Stimulated activated CD8-positive, alpha-beta memory T cell treated with anti-CD3 and anti-CD28 coated beads, Interleukin-7, amount 100 ng/mL, for 1 hour (primary cell): ENCODE measurements at places on chromosomes 4 and X.

DNA sequence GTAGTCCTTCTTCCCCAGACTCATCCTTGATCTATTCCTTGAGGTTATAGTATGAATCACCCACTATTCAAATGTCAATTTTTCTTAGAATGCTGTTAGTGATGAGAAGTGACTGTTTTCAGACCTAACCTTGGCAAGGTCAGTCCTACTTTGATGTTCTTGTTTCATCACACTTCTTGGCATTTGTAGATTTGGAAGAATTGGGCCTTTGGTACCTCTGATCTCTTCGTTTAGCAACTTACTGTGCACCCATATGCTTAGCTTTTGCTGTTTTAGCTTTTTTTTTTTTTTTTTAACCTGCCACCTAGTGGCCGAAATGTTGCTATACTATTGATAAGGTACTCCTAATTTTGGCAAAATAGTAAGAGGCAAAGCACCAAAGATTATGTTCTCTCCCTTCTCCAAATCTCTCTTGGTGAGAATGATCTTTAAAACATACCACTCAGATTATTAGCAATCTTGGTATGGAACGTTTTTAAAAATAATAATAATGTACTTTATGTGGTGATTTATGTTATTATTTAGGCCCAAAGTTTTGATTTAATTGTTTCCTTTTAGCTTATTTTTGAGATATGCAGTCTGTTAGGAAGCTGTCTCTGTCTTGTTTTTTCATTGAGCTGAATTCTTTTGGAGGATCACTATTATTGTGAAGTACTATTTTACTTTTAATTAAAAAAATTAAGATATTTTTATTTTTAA lies 16.6 kb downstream of the DCK start:
- DNase-seq, result no peak

GRCh38 chr4:138202686-138203085 lies 39.5 kb downstream of the SLC7A11 start:
- no peak for DNase-seq

DNA sequence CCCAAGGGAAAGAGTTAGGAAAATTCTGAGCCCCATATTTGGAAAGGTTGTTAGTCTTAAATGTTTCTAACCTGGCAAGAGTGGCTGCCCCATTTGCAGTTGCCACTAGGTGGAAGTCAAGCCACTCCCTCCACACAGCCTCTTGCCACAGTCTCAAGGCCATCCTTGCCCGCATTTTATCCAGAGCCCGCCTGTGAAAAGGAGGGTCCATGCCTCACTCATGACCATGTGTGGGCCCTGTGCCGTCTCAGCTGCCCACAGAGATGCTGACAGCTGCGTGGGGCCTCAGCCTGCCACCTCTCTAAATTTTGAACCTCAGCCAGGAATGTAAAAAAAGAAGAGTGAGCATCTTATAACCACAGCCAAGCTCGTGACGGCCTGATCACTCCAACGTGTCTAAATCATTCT lies 201.5 kb upstream of the FAM241A start:
- DNase-seq, result no peak

GRCh38 chr4:126752702-126753101 lies 880.1 kb upstream of the INTU start:
- no peak for DNase-seq

DNA sequence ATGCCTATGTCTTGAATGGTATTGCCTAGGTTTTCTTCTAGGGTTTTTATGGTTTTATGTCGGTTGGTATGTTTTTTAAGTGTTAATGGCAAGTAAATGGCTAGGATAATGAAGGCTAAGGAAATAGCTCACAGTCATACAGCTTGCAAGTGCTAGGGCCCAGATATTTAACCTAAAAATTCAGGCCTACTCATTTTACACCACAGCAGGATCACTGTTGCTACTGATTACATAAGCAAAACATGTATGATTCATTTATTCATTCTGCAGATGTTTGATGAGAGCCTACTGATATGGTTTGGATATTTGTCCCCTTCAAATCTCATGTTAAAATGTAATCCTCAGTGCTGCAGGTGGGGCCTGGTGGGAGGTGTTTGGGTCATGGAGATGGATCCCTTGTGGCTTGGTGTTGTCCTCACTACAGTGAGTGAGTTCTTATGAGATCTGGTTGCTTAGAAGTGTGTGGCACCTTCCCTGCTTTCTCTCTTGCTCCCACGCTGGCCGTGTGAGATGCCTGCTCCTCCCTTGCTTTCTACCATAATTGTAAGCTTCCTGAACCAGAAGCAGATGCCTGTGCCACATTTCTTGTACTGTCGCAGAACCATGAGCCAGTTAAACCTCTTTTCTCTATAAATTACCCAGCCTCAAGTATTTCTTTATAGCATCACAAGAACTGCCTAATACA lies 175.5 kb downstream of the MAPK10 start:
- DNase-seq, result no peak

- no peak for DNase-seq
These were observed 73.7 kb upstream of the ACSL1 start for GRCh38 chr4:184899261-184900134.

- DNase-seq, result no peak
These were observed 70.7 kb upstream of the RPS6KA6 start for GRCh38 chrX:84258708-84259107.

- DNase-seq, result no peak
These were observed 22.9 kb downstream of the TMEM187 start for GRCh38 chrX:153995504-153995903.

- DNase-seq, result no peak
These were observed 102.9 kb downstream of the TSPAN7 start for GRCh38 chrX:38664285-38664684.

DNA sequence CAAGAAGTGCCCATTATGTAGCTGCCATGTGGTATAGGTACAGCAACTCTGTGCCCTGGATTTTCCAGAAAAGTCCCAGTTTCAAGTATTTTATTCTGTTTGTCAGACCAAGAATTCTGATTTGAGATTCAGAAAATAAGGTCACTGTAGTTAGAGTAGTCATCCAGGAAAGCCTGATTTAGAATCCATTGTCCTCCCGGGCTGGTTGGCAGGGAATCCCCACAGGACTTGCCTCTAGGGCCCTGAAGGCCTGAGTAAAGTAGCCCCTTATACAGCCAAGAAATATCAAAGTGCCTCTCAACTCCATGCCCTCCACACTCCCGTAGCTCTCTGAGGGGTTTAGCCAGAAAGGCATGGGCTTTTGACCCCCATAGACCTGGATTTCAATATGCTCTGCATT lies 36.3 kb downstream of the RTL5 start:
- DNase-seq, result no peak

GRCh38 chr4:8191136-8191747 lies 7.8 kb upstream of the SH3TC1 start:
- DNase-seq, result no peak

- DNase-seq, result no peak
These were observed 42.7 kb downstream of the METAP1 start for GRCh38 chr4:99038213-99038612.

DNA sequence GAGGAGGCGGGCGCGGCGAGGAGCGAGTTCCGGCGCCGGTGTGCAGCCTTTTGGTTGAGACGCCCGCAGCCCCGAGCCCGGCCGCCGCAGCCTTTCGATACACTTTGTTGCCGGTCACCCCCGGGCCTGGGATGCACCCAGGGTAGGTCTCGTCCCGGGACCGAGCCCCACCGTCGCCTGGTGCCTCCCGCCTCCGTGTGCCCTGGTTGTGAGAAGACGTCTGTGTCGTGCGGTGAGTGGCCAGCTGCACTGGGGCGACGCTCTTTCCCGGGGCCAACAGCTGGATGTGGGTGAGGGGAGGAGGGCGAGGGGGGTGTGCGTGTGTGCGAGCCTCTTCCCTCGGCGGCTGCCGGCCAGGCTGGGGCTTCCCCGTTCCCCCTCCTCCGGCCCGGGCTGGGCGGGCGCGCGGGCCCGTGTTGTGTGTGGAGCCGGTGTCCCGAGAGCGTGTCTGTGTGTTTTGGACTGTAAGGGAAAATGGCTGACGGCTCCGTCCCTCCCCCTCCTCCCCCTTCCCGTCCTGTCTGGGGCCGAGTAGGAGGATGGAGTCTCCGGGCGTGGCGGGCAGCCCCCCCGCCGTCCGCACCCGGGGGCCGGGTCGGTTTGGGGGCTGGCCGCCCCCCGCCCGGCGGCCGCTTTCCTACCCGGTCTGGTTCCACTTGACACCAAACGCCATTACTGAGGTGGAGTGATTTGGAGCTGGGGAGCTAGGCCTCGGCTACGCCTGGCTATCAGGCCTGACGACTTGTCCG lies 807 bp downstream of the USP9X start:
- peak; percentile 6 for DNase-seq

GRCh38 chr4:30868111-30868895 lies 148.1 kb downstream of the PCDH7 start:
- DNase-seq, result no peak

- DNase-seq, result no peak
These were observed 86.1 kb downstream of the FMR1NB start for GRCh38 chrX:148067285-148067684.

DNA sequence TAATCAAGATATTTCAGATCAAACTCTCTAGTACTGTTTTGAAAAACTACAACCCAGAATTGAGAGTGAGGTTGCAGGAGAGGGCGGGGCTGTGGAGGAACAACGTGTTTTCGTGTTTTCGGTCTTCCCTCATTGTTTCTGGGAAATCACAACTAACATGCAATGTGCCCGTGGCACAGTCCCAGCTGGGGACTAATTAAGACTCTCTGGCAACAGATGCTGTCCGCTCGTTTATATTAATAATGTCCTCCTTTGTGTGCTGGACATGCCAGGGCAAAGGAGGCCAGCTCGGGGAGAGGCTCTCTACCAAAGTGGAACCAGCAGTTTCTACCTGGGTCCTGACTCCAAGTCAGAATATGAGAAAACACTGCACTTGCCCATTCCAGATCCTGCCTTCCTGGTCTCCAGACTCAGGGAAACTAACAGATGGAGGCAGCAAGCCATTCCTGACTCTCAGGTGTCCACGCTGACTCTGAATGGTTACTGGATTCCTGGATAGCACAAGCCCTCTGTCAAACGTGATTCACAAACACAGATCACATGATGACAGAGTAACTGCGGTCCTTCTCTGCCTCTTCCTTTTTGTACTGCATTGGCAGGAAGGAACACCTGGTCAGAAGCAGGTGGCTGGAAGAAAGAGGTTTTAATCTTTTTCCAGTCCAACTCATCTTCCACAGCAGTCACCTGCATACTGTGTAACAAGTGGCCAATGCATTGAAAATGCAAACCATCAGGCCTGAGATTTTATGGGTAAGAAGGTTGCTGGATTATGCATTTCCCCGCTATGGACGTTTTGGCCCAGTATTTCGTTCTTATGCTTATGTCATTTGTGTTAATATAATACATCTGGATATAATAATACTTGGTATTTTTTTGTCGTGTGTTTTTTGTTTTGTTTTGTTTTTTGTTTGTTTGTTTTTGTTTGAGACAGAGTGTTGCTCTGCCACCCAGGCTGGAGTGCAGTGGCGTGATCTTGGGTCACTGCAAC lies 65.0 kb downstream of the COQ2 start:
- DNase-seq, result no peak

DNA sequence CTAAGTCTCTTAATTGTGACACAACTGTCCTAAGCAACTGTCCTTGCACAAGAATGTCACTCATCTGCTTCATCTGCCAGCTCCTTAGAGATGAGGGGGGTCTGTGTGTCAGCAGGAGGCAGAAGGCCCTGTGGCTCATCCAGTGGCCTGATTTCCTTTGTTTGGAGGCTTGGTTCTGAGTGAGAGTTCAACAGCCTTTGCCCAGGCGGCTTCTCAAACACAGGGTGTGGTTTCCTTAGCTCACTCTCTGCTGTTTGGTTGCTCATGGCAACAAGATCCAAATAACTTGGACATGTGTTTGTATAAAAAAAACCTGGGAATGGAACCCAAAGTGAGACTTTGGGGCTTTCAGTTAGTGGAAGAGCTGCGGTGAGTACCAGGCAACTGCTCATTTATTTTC lies 46.6 kb downstream of the MAP7D3 start:
- no peak for DNase-seq

- no peak for DNase-seq
These were observed 517.4 kb downstream of the FAT4 start for GRCh38 chr4:125832161-125832560.

DNA sequence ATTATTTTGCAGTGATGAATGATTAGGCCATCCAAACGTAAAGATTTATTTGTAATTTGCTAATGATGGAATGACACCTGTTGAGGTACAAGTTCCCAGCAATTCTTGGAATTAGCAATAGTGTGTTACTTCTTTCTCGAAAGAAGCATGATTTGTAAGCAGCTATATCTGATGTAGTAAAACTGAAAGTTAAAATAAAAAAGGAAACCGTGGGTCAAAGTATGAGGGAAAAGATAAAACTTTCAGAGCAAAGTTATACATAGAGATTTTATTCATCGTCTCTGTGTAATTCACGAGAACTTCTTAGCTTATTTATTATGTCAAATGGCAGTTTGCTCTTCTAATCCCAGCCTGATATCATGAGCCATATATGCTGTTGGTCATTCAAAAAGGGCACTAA lies 59.0 kb downstream of the NFKB1 start:
- no peak for DNase-seq

DNA sequence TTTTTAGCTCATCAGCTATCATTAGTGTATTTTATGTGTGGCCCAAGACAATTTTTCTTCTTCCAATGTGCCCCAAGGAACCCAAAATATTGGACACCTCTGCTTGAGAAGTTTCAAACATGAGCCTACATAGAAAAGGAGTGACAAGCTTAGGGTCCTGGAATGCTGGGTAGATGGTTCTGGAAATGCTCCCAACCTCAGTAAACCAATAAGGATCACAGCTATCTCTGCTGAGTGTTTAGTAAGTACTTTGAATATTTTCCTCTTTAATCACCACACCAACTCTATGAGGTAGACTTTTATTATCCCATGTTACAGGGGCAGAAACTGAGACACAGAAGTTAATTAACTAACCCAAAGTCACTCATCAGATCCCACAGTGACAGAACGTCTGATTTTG lies 164.9 kb upstream of the KLF3 start:
- DNase-seq, result no peak

DNA sequence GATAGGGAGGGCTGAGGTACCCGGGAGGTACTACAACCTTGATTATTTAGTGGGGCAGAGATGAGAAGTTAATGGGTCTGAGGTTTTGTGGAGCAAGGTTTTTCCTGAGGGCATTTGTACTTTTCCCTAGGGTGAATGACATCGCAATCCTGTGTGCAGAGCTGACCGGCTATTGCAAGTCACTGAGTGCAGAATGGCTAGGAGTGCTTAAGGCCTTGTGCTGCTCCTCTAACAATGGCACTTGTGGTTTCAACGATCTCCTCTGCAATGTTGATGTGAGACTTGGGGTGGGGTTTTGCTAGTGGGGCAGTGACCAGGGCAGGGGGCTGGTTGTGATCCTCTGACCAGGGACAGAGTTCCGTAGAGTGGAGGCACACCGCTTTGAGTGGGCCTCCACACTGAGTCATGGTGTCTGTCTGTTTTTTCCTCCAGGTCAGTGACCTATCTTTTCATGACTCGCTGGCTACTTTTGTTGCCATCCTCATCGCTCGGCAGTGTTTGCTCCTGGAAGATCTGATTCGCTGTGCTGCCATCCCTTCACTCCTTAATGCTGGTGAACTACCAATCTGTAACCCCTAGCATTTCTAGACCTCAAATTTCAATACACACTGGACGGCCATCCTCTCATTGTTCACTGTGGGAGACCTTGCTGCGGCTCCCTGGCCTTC lies 9.9 kb downstream of the MED12 start:
- DNase-seq, result no peak

GRCh38 chr4:84491481-84491880 lies 7.6 kb downstream of the NKX6-1 start:
- DNase-seq, result no peak
